Foreskin keratinocyte (primary cell): ENCODE measurements at places on chromosomes 11 and 22. TPM values are rescaled to one million over a fixed set of nuclear protein-coding genes. Genes with fewer than 3 reads are reported as not detected.

Gene TEF
- 7.5 and 9.6 TPM in 2 replicates for total RNA-seq

Gene HSPB2
- total RNA-seq, result not detected in 2 replicates

Gene MFNG
- 4.2 and 5.5 TPM in 2 replicates for total RNA-seq

Gene LDHAL6A
- total RNA-seq, result not detected in 2 replicates

Gene A4GALT
- 11.7 and 16.0 TPM in 2 replicates for total RNA-seq

Gene KRTAP5-11
- not detected in 2 replicates for total RNA-seq

Gene C11orf91
- total RNA-seq, result 0.18 and 0.41 TPM in 2 replicates

Gene ANGPTL5
- not detected in 2 replicates for total RNA-seq

Gene TRPM5
- total RNA-seq, result not detected in 2 replicates

Gene NCR3LG1
- 4.2 and 9.1 TPM in 2 replicates for total RNA-seq

Gene SLC15A3
- 2.6 and 7.5 TPM in 2 replicates for total RNA-seq

Gene IFITM1
- 399 and 491 TPM in 2 replicates for total RNA-seq

Gene SMTNL1
- not detected in 2 replicates for total RNA-seq

Gene BBOX1
- not detected in 2 replicates for total RNA-seq

Gene HBB
- total RNA-seq, result not detected in 2 replicates

Gene KIRREL3
- total RNA-seq, result 0.03 TPM in 1 of 2 replicates, not detected in the other

Gene HIC2
- 2.9 and 3.2 TPM in 2 replicates for total RNA-seq

Gene DDI1
- total RNA-seq, result not detected in 2 replicates

Gene LRP4
- total RNA-seq, result 9.0 and 9.5 TPM in 2 replicates

Gene LGR4
- 29.0 and 40.7 TPM in 2 replicates for total RNA-seq

Gene OR5P2
- 0.07 and 0.34 TPM in 2 replicates for total RNA-seq

Gene ACTN3
- not detected in 2 replicates for total RNA-seq

Gene MYEOV
- total RNA-seq, result 3.0 and 5.4 TPM in 2 replicates

Gene TTC28
- total RNA-seq, result 4.7 and 5.3 TPM in 2 replicates

Gene ZP1
- total RNA-seq, result not detected in 2 replicates

Gene RAB39A
- total RNA-seq, result not detected in 2 replicates

Gene KIF18A
- total RNA-seq, result 13.9 and 16.8 TPM in 2 replicates

Gene RASSF10
- total RNA-seq, result 1.2 and 3.6 TPM in 2 replicates

Gene HMOX1
- 1.2 and 3.1 TPM in 2 replicates for total RNA-seq

Gene CST6
- total RNA-seq, result 0.28 and 0.82 TPM in 2 replicates

Gene RHOD
- 146 and 174 TPM in 2 replicates for total RNA-seq

Gene CLMP
- 3.6 and 6.7 TPM in 2 replicates for total RNA-seq

Gene APOBEC3H
- total RNA-seq, result 0.24 and 0.39 TPM in 2 replicates

Gene LUZP2
- total RNA-seq, result 0.20 and 0.28 TPM in 2 replicates

Gene TSSK2
- total RNA-seq, result not detected in 2 replicates

Gene CD3G
- not detected in 2 replicates for total RNA-seq

Gene GPHA2
- total RNA-seq, result not detected in 2 replicates

Gene IL10RA
- total RNA-seq, result 0.04 TPM in 1 of 2 replicates, not detected in the other

Gene VPREB1
- not detected in 2 replicates for total RNA-seq

Gene GGTLC3
- total RNA-seq, result not detected in 2 replicates

Gene KRTAP5-10
- not detected in 2 replicates for total RNA-seq

Gene MUC2
- not detected in 2 replicates for total RNA-seq

Gene COA4
- total RNA-seq, result 75.8 and 77.2 TPM in 2 replicates

Gene SCGB1D2
- total RNA-seq, result not detected in 2 replicates

Gene SYT9
- total RNA-seq, result 0.03 TPM in 1 of 2 replicates, not detected in the other

Gene CASP5
- total RNA-seq, result not detected in 2 replicates

Gene PKNOX2
- total RNA-seq, result 0.04 and 0.10 TPM in 2 replicates

Gene TEX54
- not detected in 2 replicates for total RNA-seq

Gene RASD2
- total RNA-seq, result 0.07 TPM in 2 replicates

Gene UQCC3
- 17.2 and 18.2 TPM in 2 replicates for total RNA-seq

Gene RIBC2
- 1.7 and 2.3 TPM in 2 replicates for total RNA-seq
